Mesenchymal stem cell (in vitro differentiated cells and primary cell): ENCODE measurements at places on chromosomes 1 and 21.

GRCh38 chr21:45322960-45323461 is 35.3 kb upstream of the POFUT2 start:
- H3K4me1 ChIP-seq: peaks cover 75% of the 10 kb centered on the region
- peaks cover 24% of the 10 kb centered on the region for H3K27me3 ChIP-seq
- H3K36me3 ChIP-seq: peaks cover 5% of the 10 kb centered on the region
- no peak overlapping the region for H3K4me3 ChIP-seq
- no peak overlapping the region for H3K27ac ChIP-seq

- H3K27ac ChIP-seq: no peak overlapping the region
- no peak overlapping the region for H3K4me3 ChIP-seq
- H3K27me3 ChIP-seq: no peaks in the 10 kb centered on the region
- H3K4me1 ChIP-seq: no peaks in the 10 kb centered on the region
- H3K36me3 ChIP-seq: no peaks in the 10 kb centered on the region
Measured at GRCh38 chr1:189185097-189185496, 1292.6 kb downstream of the BRINP3 start.

DNA sequence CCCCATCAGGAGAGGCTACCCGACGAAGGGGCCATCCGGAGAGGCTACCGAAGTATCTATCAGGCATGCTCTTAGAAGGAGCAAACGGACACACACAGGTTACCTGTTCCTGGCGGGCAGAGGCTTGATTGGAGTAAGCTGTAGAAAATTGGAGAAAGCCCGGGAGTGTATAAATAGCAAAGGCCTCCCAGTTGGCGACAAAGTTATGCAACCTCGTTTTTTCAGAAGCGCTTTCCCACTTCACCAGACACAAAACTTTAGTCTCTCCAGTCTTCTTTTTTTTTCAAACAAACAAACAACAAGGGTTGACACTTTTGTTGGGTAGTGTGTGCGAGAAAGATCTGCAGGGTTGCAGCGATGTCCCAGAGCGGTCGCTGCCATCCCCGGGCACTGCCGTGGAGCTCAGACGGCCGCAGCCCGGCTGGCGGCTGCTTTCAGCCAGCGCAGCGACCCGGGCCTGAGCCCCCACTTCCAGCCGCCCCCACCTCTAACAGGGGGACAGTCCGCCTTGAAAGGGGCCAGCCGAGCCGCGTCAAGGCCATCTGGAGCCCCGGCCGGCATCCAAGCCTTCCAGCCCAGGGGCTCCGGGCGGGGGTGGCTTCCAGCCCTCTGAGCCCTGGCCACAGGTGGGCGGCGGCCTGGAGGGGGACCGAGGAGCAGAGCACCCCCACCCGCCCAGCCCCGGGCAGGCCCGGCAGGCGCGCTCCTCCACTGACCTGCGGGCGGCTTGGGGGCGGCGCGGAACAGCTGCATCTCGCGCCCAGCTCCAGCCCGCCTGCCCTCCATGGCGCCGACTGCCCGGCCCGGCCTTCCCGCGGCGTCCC is 616 bp downstream of the MCOLN3 start:
- H3K4me3 ChIP-seq: peak overlapping the region; percentile 70
- no peaks in the 10 kb centered on the region for H3K36me3 ChIP-seq
- no peak overlapping the region for H3K27ac ChIP-seq
- peaks cover 53% of the 10 kb centered on the region for H3K27me3 ChIP-seq
- H3K4me1 ChIP-seq: peaks cover 14% of the 10 kb centered on the region

- no peak for DNase-seq
- H3K27ac ChIP-seq: no peak overlapping the region
- H3K27me3 ChIP-seq: no peaks in the 10 kb centered on the region
Measured at GRCh38 chr1:198597690-198598430, 41.0 kb upstream of the PTPRC start.

- no peak overlapping the region for H3K4me3 ChIP-seq
- H3K4me1 ChIP-seq: no peaks in the 10 kb centered on the region
- no peak overlapping the region for H3K27ac ChIP-seq
- no peak for DNase-seq
Measured at GRCh38 chr1:204887846-204888245, 17.2 kb downstream of the NFASC start.

DNA sequence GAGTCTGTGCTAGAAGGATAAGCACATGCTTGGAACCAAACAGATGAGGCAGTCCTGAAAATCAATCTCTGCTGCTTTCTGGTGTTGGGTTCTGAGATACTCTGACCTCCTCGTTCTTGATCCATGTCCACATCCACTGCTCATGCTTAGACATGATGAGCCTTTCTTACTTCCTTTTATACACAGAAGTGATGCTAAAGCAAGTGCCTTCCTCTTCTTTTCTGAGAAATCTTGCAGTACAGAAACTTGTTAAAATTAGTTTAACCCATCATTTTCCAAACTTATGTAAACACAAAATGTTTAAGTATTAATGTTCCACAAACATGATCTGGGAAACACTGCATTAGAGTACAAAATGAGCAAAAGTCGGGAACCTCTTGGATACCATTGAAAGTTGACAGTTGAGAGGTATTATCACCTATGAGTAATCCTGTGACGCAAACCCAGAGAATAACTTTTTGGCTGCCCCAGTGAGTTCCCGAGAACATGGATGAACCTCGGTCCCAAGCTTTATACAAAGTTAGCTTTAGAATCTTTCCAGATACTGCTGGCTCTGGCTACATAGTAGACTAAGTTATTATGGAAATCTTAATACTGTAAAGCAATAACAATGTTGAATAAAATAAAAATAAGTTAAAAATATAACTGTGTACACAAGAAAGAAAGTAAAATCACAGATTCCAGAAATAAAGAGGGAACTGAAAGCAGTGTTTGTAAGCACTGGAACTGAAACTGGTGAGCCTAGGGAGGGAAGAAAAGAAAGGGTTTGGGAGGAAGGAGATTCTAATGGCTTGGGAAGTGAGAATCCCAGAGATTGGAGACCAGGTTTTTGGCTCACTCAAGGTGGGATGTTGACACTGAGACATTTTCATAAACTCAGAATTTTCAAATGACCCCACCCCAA is 429.3 kb upstream of the RUNX1 start:
- H3K4me1 ChIP-seq: peaks cover 2% of the 10 kb centered on the region
- peak; percentile 13 for DNase-seq
- H3K27ac ChIP-seq: no peak overlapping the region

GRCh38 chr1:150876119-150876454 is 312 bp downstream of the ARNT start:
- DNase-seq: peak; percentile 80
- H3K36me3 ChIP-seq: peaks cover 3% of the 10 kb centered on the region
- H3K4me1 ChIP-seq: peaks cover 4% of the 10 kb centered on the region
- H3K27me3 ChIP-seq: no peaks in the 10 kb centered on the region

DNA sequence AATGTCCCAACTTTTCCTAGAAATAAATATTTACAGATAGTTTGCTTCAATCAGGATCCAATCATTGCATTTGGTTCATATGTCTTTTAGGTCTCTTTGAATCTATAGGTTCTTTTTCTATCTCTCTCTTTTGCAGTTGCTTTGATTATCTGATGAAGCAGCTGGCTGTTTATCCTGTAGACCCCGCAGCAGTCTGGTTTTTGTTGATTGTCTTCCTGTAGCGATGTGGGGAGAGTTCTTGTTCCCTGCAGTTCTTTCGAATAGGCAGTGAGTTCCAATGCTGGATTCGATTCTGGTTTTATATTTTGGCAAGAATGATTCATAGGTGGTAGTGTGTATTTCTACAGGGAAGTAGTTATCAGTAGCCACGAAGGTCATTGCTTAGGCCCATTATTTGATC is 7.4 kb upstream of the MIXL1 start:
- peaks cover 5% of the 10 kb centered on the region for H3K4me1 ChIP-seq
- H3K27me3 ChIP-seq: no peaks in the 10 kb centered on the region
- DNase-seq: no peak
- H3K4me3 ChIP-seq: no peak overlapping the region
- H3K27ac ChIP-seq: no peak overlapping the region

DNA sequence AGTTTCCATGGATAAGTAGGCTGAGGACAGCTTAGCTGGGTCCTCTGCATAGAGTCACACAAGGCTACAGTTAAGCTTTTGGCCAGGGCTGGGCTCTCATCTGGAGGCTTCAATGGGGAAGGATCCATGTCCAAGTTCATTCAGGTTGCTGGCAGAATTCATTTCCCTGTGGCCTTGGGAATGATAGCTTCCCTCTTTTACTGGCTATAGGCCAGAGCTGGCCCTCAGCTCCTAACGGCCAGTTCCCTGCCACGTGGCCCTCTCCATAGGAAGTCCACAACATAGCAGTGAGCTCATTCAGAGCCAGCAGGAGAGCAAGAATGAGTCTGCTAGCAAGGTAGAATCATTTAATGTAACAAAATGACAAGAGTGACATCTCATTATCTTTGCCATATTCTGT is 15.1 kb upstream of the PODN start:
- peak; percentile 52 for DNase-seq
- peaks cover 7% of the 10 kb centered on the region for H3K4me1 ChIP-seq
- peak overlapping the region; percentile 66 for H3K27ac ChIP-seq
- no peak overlapping the region for H3K4me3 ChIP-seq
- no peaks in the 10 kb centered on the region for H3K27me3 ChIP-seq
- peaks cover 49% of the 10 kb centered on the region for H3K36me3 ChIP-seq
